ENCODE measurements at places on chromosomes 6 and 20. TPM values are rescaled to one million over a fixed set of nuclear protein-coding genes. Genes with fewer than 3 reads are reported as not detected.

- no peak overlapping the region for H3K27ac ChIP-seq
- H3K27me3 ChIP-seq, result no peaks in the 10 kb centered on the region
- no peak overlapping the region for H3K4me3 ChIP-seq
- DNase-seq, result no peak
- no peaks in the 10 kb centered on the region for H3K36me3 ChIP-seq
- no peaks in the 10 kb centered on the region for H3K4me1 ChIP-seq
Observed at GRCh38 chr6:56148488-56149186, 98.7 kb downstream of the COL21A1 start.

DNA sequence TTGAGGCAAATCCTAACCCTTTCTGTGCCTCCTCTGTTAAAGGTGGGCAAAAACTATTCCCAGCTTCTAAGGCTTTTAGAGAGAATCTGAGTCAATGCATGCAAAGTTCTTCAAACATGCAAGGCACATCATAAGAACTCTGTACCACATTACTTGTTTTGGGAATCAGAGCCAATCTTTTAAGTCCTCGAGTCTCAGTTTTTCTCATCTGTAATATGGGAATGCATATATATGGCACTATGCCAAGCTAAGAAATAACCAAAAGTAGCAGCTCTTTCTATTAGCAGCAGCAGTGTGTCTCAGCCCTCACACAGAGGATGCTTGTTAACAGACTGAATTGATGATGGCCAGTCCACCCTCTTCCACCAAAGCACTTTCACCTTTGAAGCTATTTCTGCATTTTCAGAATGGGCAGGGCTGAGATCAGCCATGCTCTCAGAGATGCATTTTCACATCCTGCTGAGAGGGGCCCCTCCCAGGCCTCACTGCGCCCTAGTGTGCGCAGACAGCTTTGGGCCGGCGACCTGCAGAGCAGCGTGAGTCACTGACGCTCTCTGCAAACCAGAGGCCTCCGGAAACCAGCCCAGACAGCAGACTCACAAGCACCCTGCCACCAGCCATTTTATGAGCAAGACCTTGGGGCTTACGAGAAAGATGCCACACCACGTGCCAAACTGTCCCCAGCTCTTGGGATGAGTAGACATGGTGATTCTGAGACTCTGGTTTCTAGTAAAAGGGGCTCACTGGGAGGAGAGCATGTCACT, 138.0 kb downstream of the NFATC2 start:
- peaks cover 92% of the 10 kb centered on the region for H3K4me1 ChIP-seq
- peak; percentile 79 for DNase-seq
- no peak overlapping the region for H3K4me3 ChIP-seq

DNA sequence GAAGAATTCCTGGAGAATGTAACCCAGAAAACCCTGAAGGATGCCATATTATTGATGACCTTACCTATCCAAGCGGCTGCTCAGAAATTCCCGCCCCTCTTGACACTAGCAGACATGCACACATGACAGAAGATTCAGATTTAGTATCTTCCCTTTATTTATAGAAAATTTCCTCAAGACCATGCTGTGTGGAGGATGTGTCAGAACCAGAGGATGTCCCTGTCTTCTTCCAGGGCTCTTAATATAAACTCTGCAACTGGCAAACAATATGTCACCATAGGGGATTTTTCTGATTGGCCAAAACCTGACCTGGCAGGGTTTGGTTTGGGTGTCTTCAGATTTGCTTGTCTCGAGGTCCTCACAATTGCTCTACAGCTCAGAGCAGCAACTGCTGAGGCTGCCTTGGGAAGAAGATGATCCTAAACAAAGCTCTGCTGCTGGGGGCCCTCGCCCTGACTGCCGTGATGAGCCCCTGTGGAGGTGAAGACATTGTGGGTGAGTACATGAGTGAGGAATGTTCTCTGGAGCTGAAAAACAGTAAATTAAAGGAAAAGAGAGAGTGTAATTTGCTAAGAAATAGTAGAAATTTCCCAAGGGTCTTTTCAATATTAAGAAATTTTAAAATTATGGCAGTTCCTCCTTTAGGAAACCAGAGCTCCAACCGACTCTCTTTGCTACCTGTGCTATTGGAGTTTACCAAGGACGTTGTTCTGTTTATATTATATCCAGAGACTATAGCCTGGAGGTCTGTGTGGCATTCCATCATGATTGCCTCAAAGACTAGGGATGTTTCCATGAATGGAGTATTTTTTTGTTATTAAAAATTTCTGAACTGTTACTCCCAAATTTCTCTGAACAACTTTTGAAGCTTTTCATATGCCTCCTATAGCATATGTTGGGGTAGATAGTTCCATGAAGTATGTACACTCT, at the start of gene HLA-DQA2:
Gene HLA-DQA2 (plus strand): TSS at position 361 of the 930 bp plus-strand sequence. CDS start 53 bp downstream, at position 414.
- no peak within 1 kb of the TSS for H3K4me3 ChIP-seq
- DNase-seq, result peak; percentile 10

DNA sequence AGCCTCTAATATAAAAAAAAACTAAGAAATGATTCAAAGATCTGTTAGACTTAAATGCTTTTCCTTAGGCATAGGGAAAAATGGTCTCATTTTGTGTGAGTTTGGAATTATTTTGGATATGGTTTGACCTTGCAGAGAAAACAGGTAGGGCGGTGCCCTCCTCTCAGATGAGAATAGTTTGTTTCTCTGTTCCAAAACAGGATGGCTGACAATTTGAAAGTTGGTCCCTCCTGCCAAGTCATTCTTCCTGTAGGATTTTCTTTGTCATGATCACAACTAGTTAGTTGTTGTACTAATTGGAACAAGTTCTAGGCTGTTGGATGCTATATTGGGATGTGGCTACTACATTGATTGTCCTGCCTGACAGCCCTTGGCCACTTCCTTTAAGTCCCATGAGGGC, 108.6 kb downstream of the BCKDHB start:
- no peak overlapping the region for H3K4me3 ChIP-seq
- DNase-seq, result no peak
- no peak overlapping the region for H3K27ac ChIP-seq
- H3K36me3 ChIP-seq, result no peaks in the 10 kb centered on the region
- no peaks in the 10 kb centered on the region for H3K4me1 ChIP-seq
- no peaks in the 10 kb centered on the region for H3K27me3 ChIP-seq

- DNase-seq, result no peak
- no peaks in the 10 kb centered on the region for H3K4me1 ChIP-seq
- H3K27me3 ChIP-seq, result no peaks in the 10 kb centered on the region
- no peak overlapping the region for H3K27ac ChIP-seq
- no peaks in the 10 kb centered on the region for H3K36me3 ChIP-seq
- H3K4me3 ChIP-seq, result no peak overlapping the region
Observed at GRCh38 chr6:81767163-81767891, 14.8 kb upstream of the TENT5A start.

Gene NRN1
- total RNA-seq, result not detected

Gene DEFB132
- total RNA-seq, result not detected

Gene SLC4A11
- 0.68 TPM for total RNA-seq

Gene INSM1
- total RNA-seq, result not detected

Gene CPXM1
- 0.49 TPM for total RNA-seq

Gene FITM2
- total RNA-seq, result 6.0 TPM
